GM23248 (cell line): ENCODE measurements at places on chromosomes 12 and 14.

DNA sequence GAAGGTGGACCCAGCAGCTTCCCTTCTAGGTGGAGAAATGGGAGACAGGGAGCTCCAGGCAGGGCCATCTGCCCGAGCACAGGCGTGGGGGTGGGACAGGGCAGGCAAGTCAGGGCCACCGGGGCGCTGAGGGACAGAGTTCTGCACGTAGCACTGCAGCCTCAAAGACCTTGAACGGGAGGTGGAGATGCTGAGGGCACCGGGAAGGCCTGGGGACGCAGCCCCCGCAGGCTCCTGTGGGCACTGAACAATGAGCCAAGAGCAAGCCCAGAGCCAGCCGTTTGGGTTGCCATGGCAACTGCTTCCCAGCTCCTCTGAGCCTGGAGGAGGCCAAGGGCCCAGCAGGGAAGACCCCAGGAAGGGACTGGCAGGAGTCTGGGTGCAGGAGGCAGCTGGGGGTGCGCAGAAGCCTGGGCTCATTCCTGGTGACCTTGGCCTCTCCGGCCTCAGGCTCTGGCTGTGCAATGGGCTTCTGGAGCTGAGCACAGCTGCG is 3.4 kb downstream of the LBHD2 start:
- no peak for DNase-seq

- peak; percentile 86 for DNase-seq
Observed at GRCh38 chr12:2250797-2251196, 198.0 kb downstream of the CACNA1C start.

- no peak for DNase-seq
Observed at GRCh38 chr12:17810399-17810798, 279.6 kb downstream of the RERGL start.

- peak; percentile 39 for DNase-seq
Observed at GRCh38 chr14:90513161-90514014, 116.6 kb downstream of the CALM1 start.

DNA sequence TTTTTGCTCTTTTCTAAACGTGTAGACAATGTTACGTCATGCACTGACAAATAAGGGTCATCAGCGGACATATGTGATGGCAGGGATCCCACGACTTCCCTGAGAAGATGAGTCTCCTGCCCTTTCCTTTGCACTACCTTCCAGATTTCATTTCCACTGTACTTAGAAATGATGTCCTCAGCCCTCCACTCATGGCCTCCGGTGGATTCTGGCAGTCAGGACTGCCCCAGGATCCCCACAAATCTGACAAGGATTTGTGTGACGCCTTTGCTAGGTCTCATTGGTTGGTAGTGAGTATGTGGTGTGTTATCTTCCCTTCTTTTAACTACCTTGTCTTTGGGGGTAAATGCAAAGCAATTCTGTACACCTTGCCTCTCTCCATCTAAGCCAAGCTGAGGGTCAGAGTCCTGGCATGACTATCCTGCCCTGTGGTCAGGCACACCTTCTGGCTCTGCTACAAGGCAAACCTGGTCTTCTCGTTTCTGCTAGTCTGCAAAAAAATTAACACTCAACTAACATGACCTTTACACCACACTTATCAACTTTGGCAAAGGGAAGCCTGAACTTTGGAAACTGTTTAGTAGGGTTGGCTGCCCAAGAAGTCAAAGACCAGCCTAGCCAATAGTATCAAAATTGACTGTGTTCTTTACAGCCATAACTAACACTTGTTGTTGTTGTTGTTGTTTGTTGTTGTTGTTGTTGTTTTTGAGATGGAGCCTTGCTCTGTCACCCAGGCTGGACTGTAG is 17.3 kb upstream of the DHRS4 start:
- DNase-seq, result no peak

- no peak for DNase-seq
Observed at GRCh38 chr12:77033658-77034536, 31.5 kb downstream of the E2F7 start.

DNA sequence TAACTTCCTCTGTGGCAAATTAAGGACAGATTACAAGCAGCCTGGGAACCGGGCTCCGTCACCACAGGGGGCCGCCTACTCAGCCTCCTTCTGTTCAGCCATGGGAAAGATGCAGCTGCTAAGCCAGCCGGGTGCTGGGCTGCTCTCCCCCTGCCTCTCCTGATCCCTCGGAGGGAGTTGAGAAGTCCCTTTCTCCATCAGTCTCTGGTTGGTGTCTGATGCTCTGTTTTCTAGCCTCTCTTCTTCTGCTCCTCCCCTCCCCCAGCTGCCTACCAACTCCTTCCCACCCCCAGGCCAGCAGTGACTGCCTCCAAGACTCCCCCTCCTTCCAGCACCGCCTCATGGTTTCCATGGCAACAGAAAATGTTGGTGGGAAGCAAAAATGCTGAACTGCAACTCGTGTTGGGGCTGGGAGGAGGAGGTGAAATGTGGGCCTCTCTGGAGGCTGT is 486.7 kb downstream of the APAF1 start:
- peak; percentile 39 for DNase-seq

DNA sequence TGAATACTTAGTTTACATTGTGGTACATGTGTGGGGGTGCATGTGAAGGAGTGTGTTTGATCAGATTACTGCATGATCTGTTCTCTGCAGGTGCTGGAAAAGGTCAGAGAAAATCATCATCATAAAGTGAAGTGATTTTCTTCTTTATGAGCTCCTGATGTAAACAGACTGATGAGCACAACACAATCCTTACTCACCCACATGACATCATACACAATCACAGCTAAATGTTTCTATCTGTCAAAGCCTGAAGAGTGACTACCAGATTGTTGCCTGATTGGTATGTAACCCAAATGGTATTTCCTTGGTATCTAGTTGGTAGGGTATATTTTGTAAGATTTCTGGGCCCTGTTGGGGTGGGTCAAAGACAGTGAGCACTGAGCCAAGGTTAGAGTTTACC is 270.8 kb downstream of the FOXG1 start:
- peak; percentile 41 for DNase-seq

GRCh38 chr12:25089738-25090137 is 105.2 kb downstream of the DNAI7 start:
- DNase-seq, result no peak

DNA sequence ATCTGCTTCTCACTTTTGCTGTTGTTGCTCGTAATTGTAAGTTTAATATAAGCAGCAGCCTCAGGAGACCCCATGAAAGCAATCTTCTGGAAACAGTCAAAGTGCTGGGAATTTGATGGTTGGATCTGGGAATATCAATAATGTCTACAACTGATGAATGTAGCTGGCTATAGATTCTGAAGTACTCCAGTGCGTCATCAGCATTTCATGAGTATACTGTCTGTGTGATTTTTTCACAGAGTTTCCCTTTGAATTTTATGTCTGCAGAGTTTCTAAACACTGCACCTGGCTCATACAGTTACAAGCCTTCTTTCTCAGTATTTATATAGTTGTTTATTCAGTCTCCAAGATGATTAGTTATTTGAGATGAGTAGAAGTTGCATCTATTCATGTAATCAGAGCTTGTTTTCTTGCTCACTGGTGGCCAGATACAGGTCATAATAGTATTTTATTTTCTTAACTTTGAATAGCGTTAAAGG is 222.3 kb downstream of the RAD51B start:
- no peak for DNase-seq
